ENCODE measurements at places on chromosomes 2 and 18.

DNA sequence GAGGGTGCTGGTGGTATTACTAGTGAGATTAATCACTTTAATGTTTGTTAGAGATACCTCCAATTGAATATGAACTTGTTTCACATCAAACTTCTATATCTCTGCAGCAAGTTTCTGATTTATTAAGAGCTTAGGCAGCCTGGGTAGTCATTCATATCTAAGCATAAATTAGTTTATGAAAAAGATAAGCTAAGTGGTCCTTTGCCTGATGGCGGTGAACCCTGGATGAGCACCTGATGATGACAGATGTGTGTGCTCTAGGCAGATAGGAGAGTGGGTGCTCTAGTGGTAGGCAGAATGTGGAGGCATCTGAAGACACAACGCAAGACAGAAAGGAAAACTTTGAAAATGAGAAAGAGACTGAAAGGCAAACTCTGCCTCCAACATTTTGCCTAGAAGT is 5.0 kb downstream of the FKBP7 start:
- no peak for DNase-seq

DNA sequence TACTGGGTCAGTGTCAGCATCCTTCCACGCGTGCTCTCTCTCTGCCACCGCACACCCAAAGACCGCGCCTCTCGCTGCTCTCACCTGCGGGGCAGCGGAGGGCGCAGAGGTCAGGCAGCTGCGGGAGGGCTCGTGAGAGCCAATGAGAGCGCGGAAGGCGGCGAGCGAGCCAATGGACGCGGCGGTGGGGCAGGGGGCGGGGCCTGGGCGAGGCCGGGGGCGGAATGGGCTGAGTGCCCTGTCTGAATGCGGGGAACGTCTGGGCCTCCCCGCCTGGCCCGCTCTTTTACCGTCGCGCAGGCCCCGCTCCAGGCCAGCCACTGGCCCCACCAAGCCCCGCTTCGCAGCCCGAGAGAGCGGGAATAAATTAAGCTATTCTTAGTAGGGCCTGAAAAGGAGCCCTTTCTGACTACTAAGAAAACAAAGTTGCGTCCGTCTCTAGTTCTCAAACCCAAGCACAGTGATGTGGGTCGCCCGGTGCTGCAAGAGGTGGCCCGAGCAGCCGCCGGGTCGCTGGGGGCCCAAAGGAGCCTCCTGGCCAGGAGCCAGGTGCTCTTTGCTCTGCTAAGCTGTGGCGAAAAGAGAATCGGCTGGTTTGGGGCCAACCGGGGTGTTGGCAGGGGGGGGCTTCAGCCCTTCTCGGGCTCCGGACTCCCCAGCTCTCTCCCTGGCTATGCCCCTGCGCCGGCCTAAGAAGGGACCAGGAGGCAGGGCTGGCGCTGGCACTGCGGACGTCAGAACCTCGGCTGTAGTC is 81.1 kb upstream of the GLI2 start:
- no peak for DNase-seq

DNA sequence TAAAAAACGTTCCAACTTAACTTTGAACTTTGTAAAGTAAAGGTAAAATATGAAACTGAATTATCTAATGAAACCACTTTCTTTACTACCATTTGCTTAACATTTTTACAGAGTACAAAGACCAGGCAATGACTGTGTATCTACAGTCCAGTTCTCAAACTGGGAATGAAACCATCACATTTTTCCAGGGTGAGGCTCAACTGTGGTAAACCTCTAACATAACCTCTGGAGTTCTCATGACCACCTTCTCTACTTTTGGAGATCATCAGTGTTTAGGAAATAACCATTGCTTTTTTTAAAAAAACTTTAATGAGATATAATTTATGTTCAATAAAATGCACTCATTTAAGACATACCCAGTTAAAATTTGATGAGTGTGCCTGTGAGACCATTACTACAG is 223.5 kb downstream of the RNF152 start:
- no peak for DNase-seq

DNA sequence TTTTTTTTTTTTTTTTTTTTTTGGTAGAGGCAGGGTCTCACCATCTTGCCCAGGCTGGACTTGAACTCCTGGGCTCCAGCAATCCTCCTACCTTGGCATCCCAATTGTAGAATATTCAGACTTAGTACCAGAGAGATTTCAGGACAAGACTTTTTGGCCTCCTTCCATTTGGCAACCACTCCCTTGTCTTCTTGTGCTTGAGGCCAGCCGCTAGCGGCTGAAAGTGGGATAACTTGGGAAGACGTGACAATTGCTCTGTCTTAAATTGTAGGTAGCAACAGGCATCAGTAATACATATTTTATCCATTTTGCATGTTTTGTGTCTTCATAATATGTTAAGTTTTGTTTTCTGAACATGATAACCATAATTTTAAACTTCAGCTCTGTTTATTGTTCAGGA is 53.3 kb upstream of the TTN start:
- DNase-seq = no peak

Measured in Calu3 (cell line).